GM06990 (cell line): ENCODE measurements at places on chromosomes 5 and 9.
A peak's percentile ranks its signal among the peaks of the same experiment; 100 is the strongest.

DNA sequence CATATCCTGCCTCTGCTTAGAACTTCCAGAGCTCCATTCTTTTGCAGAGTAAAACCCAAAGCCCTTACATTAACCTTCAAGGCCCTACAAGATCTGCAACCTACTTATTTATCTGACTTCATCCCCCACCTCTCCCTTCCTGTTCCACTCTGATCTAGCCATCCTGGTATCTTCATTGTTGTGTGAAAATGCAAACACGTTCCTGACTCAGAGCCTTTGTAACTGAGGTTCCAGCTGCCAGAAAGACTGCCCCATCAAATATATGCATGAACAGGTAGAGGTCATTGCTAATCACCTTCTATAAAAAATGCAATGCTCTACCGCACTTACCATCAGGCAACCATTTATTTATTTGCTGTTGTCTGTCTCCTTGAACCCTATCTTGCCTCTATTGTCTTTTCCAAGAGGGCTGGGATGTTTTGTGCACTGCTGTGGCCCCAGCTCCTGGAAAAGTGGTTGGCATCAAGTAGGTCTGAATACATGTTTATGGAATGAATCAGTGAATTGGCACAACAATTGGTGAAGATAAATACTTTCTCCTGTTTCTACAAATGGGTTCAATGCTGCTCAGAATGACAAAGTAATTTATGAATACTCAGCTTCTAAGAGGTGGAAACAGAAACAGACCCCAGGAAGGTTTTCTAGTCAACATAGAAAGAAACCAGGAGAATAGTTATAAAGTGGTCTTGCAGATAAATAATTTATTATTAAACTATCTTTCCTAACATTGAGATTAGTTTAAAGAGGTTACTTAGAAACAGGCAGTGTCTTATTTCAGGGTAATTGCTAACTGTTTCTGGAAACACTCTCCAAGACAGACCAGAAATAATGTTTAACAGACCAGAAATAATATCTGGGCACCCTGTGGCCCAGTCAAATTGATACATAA is 230.6 kb upstream of the CD180 start:
- no peak for DNase-seq

GRCh38 chr9:38696999-38697398 is 22.9 kb downstream of the FAM240B start:
- DNase-seq, result no peak

- no peak for DNase-seq
These were observed 134.2 kb downstream of the ARHGAP26 start for GRCh38 chr5:142904416-142904815.

GRCh38 chr5:127899214-127899610 is 184.4 kb upstream of the SLC12A2 start:
- no peak for DNase-seq

GRCh38 chr9:1959371-1959770 is 55.8 kb upstream of the SMARCA2 start:
- no peak for DNase-seq

GRCh38 chr5:39202597-39203274 is 16.6 kb downstream of the FYB1 start:
- DNase-seq, result no peak

GRCh38 chr9:77161966-77162365 is 15.4 kb upstream of the VPS13A start:
- no peak for DNase-seq

DNA sequence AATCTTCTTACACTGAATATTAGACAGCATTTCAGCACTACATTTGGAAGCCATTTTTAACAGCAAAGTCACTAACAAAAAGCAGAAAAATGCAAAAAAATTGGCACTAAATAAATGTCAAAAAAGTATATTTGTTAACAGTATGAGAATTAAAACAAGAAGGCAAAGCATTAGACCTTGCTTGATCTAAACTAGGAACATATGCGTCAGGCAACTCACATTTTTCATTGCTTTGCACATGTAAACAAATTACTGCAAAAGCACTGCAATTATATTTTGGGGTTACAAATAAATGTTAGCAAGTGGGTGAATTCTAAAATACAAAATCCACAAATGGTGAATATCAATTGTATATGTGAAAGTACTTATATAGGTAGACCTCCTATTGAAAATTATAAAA is 49.0 kb upstream of the RAPGEF6 start:
- DNase-seq, result no peak

DNA sequence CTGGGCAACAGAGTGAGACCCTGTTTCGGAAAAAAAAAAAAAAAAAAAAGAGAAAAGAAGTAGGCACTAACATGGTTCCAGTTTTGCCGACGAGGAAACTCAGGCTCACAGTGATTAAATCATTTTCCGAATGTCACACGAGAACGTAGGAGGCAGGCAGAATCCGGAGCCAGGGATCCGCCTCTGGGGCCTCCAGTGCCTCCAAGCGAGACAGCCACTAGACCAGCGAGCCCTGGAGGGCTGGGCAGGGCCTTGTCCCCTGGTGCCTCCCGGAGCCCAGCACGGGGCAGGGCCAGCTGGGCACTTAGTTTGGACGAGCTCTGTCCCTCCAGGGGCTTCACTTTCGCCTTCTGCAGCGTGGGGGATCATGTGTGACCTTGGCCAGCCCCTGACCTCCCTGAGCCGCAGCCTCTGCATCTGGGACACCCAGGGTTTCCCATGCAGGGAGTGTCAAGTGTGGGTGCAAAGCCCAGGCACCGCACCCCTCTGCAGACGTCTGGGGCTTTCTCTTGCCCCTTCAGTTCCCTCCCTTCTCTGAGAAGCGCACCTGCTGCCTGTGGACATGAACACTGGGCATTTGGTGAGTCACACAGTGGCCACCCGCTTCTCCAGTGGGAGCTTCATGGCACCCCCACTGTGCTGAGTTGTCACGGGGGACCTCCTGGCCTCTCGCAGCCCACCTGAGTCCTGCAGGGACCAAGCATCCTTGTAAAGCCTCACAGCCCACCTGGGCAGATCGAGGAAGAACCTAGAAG is 80.3 kb downstream of the RXRA start:
- no peak for DNase-seq

GRCh38 chr5:172999372-172999973 is 15.9 kb downstream of the ATP6V0E1 start:
- no peak for DNase-seq

GRCh38 chr9:69325409-69326212 is 596 bp downstream of the ENTREP1 start:
- no peak for DNase-seq

- no peak for DNase-seq
These were observed 492.5 kb downstream of the ACTL7B start for GRCh38 chr9:108363311-108363710.

- peak; percentile 48 for DNase-seq
These were observed 3.5 kb upstream of the EXOSC2 start for GRCh38 chr9:130689937-130690700.

DNA sequence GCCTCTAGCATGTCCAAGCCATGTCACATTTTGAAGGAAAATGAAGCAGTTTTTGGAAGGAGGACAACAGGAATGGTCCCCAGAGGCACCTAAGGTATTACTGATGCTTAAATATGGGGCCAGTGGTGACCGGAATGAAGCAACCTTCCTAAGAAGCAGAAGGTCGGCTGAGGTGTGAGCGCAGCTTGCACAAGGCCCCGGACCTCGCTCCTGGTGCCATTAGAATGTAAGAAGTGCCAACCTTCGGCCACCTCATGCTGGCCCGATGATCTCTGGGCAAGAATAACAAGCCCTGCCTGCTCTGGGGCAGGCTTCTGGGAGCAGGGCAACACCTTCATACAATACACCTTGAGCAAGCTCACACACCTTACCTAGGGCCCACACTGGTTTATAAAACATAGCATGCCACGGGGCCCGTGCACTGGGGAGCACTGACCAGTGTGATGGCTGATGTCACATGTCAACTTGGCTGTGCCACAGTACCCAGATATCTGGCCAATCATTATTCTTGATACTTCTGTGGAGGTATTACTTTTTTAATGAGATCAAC is 21.9 kb downstream of the SEMA4D start:
- no peak for DNase-seq

GRCh38 chr5:95901676-95902627 is 59.7 kb downstream of the ELL2 start:
- no peak for DNase-seq
